ENCODE measurements at places on chromosomes 6 and 20. TPM values are rescaled to one million over a fixed set of nuclear protein-coding genes. Genes with fewer than 3 reads are reported as not detected.
A peak's percentile ranks its signal among the peaks of the same experiment; 100 is the strongest.

- no peak overlapping the region for H3K27ac ChIP-seq
- no peaks in the 10 kb centered on the region for H3K4me1 ChIP-seq
- no peak for DNase-seq
- peaks cover 17% of the 10 kb centered on the region for H3K36me3 ChIP-seq
Measured at GRCh38 chr6:87518453-87518852, 45.7 kb downstream of the SLC35A1 start.

PEDS1 gene
- 32.8 TPM for total RNA-seq

- no peaks in the 10 kb centered on the region for H3K4me1 ChIP-seq
- no peaks in the 10 kb centered on the region for H3K36me3 ChIP-seq
- no peak overlapping the region for H3K27ac ChIP-seq
- no peak for DNase-seq
- no peak overlapping the region for H3K4me3 ChIP-seq
- H3K27me3 ChIP-seq, result no peaks in the 10 kb centered on the region
Measured at GRCh38 chr6:112357791-112358190, 10.7 kb downstream of the RFPL4B start.

GRCh38 chr20:24828992-24829648, 119.9 kb upstream of the CST7 start:
- no peaks in the 10 kb centered on the region for H3K27me3 ChIP-seq
- H3K4me3 ChIP-seq, result no peak overlapping the region
- no peak for DNase-seq
- H3K4me1 ChIP-seq, result no peaks in the 10 kb centered on the region
- H3K36me3 ChIP-seq, result no peaks in the 10 kb centered on the region
- no peak overlapping the region for H3K27ac ChIP-seq

KIFC1 gene
- 9.6 TPM for total RNA-seq

- peaks cover 12% of the 10 kb centered on the region for H3K4me1 ChIP-seq
- no peak for DNase-seq
- H3K27ac ChIP-seq, result no peak overlapping the region
- H3K36me3 ChIP-seq, result no peaks in the 10 kb centered on the region
Measured at GRCh38 chr6:150068151-150068550, 770 bp downstream of the ULBP3 start.

IRAK1BP1 gene
- 1.8 TPM for total RNA-seq

- no peaks in the 10 kb centered on the region for H3K27me3 ChIP-seq
- H3K4me1 ChIP-seq, result no peaks in the 10 kb centered on the region
- no peaks in the 10 kb centered on the region for H3K36me3 ChIP-seq
- H3K4me3 ChIP-seq, result no peak overlapping the region
- no peak overlapping the region for H3K27ac ChIP-seq
Measured at GRCh38 chr6:167446046-167446445, 121.2 kb downstream of the TTLL2 start.

PBX2 gene
- 28.2 TPM for total RNA-seq

- no peaks in the 10 kb centered on the region for H3K36me3 ChIP-seq
- no peaks in the 10 kb centered on the region for H3K4me1 ChIP-seq
- H3K27me3 ChIP-seq, result no peaks in the 10 kb centered on the region
- H3K4me3 ChIP-seq, result no peak overlapping the region
- no peak for DNase-seq
Measured at GRCh38 chr6:157848693-157849092, 25.6 kb downstream of the SNX9 start.

GRCh38 chr6:39347206-39347605, 24.7 kb upstream of the KCNK16 start:
- no peak for DNase-seq
- H3K4me1 ChIP-seq, result no peaks in the 10 kb centered on the region
- H3K36me3 ChIP-seq, result no peaks in the 10 kb centered on the region
- H3K4me3 ChIP-seq, result no peak overlapping the region
- H3K27ac ChIP-seq, result no peak overlapping the region

DNA sequence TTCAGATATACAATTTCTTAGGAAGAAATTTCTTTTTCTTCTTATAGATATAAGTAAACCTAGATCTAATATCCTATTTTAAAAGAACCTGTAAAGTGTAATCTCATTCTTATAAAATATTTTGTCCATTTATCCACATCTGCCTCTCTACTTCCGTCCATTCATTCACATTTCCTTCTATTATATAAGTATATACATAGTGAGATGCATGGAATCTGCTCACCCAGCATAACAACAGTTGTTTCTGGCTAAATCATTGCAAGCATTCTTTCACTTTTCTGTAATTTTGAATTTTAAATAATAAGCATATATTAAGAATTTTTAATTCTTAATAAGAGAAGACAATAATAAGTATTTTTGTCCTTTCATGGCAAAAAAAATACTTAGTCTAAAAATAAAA, 45.4 kb downstream of the CEP162 start:
- H3K27me3 ChIP-seq, result no peaks in the 10 kb centered on the region
- H3K36me3 ChIP-seq, result no peaks in the 10 kb centered on the region
- H3K4me3 ChIP-seq, result no peak overlapping the region

DNA sequence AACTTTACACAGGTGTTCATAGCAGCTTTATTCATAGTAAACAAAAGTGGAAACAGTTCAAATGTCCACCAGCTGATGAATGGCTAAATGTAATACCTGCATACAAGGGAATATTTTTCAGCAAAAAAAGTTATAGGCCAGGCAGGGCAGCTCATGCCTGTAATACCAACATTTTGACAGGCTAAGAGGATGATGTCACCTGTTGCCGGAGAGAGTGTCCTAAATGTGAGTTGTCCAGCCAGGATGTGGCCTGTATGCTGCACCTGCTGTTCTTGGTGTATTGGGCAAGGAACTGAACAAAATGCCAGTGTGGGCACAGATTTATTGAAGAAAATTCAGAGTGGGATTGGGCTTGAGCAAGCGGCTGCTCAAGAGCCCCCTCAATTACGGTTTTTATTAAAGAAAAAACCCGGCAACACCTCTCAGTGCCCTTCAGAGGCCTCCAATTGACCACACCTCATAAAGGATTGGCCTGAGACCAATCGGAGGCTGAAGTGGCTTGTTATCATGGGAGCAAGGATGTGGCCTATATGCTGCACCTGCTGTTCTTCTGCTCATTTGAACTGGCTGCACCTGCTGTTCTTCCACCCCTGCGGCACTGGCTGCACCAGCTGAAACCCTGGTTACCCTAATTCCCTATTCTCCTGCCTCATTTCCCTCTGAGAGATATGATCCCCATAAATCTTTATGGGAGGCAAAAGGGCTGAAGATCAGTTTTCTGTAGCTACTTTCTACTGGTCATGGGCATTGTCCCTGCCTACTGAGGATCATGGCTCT, 164.3 kb upstream of the PROKR2 start:
- no peaks in the 10 kb centered on the region for H3K36me3 ChIP-seq
- H3K27me3 ChIP-seq, result peaks cover 6% of the 10 kb centered on the region
- no peak overlapping the region for H3K27ac ChIP-seq
- H3K4me1 ChIP-seq, result no peaks in the 10 kb centered on the region
- DNase-seq, result no peak

DNA sequence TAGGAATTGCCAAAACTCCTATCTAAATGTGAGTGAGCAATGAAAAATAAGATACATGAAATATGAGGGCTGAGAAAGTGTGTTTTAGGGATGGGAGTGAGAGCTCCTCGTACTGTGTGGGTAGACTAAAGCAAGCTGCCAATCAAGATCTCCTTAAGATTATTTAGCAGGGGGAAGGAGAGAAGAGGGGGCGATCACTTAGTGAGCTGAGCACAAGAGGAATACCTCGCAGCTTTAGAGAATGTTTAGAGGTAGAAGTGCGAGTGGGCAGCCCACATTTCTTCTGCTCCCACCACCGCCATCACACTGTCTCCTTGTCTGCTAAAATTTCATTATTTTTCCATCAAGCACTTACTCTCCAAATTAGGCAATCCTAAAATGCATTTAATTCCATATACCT, 312.6 kb downstream of the ALDH8A1 start:
- no peak overlapping the region for H3K4me3 ChIP-seq
- no peaks in the 10 kb centered on the region for H3K36me3 ChIP-seq
- no peak overlapping the region for H3K27ac ChIP-seq
- no peak for DNase-seq

ENPP4 gene
- total RNA-seq, result 0.30 TPM

REPS1 gene
- total RNA-seq, result 35.0 TPM

DNA sequence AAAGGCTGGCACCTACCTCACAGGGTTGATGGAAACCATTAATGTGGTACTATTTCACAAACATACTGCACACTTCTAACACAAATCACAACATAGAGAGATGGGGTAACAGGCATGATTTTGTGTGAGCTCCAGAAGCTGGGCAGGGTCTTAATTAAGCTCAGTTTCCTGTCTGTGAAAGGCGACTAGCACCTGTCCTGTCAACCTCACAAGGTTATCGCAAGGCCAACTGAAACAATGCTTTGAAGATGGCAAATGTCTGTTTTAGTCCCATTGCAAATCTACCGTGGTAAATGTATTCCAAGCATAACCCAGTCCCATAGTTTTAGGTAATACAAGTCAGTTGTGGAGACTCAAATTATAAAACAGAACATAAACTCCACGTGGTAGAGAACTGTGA, 1.3 kb upstream of the PLEKHG1 start:
- DNase-seq, result no peak
- H3K36me3 ChIP-seq, result no peaks in the 10 kb centered on the region
- H3K4me1 ChIP-seq, result no peaks in the 10 kb centered on the region
- H3K27ac ChIP-seq, result no peak overlapping the region
- H3K4me3 ChIP-seq, result no peak overlapping the region
- peaks cover 21% of the 10 kb centered on the region for H3K27me3 ChIP-seq

DNA sequence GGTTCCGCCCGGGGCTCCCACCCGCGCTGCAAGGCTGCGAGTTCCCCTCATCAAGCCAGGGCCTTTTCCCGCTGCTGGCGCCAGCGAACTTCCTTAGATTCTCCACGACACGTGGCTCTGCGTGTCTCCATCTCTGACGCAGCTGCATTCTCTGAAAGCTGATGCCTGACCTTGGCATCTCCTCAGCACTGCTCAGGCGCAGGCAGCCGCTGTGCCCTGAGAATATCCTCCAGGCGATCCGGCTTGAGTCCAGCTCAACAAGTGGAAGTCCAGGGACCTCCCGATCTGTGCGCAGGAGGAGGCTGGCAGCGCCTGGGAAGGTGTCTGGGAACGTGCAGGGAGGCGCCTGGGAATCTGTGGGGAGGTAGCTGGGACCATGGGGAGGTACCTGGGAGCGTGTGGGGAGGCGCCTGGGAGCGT, 171.2 kb upstream of the THBS2 start:
- H3K4me1 ChIP-seq, result no peaks in the 10 kb centered on the region
- no peak overlapping the region for H3K4me3 ChIP-seq
- no peak for DNase-seq
- H3K27me3 ChIP-seq, result no peaks in the 10 kb centered on the region
- peak overlapping the region; percentile 37 for H3K27ac ChIP-seq

FAXC gene
- 3.3 TPM for total RNA-seq

- peaks cover 24% of the 10 kb centered on the region for H3K4me1 ChIP-seq
- no peak overlapping the region for H3K4me3 ChIP-seq
- no peaks in the 10 kb centered on the region for H3K27me3 ChIP-seq
- H3K36me3 ChIP-seq, result no peaks in the 10 kb centered on the region
- no peak for DNase-seq
Measured at GRCh38 chr20:8148501-8148900, 16.4 kb downstream of the PLCB1 start.

DNA sequence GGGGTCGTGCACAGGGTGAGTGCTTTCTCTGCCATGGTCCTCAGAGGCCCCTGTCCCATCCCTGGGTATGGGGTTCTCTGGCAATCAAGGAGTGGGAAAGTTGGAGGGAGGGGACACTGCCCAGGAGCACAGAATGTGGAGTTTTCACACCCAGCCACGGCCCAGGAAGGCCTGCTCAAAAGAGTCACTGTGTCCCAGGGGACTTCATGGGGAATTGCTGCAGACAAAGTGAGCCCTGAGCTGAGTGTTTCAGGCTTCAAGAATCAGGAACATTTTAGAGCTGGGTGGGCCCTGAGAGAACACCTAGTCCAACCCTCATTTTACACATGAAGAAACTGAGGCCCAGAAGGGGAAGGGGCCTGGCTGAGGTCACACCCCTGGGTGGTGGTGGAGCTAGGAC, 5.7 kb downstream of the MAPK13 start:
- H3K27me3 ChIP-seq, result no peaks in the 10 kb centered on the region
- no peak overlapping the region for H3K4me3 ChIP-seq

GRCh38 chr20:40462566-40462965, 226.5 kb downstream of the MAFB start:
- no peaks in the 10 kb centered on the region for H3K36me3 ChIP-seq
- H3K27ac ChIP-seq, result peak overlapping the region; percentile 4
- H3K27me3 ChIP-seq, result no peaks in the 10 kb centered on the region
- DNase-seq, result no peak

DNA sequence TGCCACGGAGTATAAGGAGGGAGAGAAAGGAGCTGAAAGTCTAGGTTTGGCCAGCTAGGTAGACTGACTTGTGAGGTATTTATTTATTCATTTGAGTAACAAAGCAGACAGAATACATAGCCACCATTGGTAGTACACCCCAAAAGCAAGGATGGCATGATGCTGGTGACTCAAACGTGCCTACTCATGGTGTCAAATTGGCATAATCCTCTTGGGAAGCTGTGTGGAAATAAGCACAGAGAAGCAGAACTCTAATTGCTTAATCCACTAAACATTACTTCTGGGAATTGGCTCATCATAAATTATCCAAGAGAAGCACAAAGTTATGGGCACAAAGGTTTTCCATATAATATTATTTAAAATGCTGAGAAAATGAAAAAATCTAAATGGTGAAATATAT, 2.5 kb downstream of the DEFB132 start:
- no peaks in the 10 kb centered on the region for H3K4me1 ChIP-seq
- H3K27me3 ChIP-seq, result no peaks in the 10 kb centered on the region
- no peak overlapping the region for H3K4me3 ChIP-seq

- DNase-seq, result no peak
- H3K4me3 ChIP-seq, result no peak overlapping the region
- peaks cover 38% of the 10 kb centered on the region for H3K27me3 ChIP-seq
- no peaks in the 10 kb centered on the region for H3K4me1 ChIP-seq
Measured at GRCh38 chr20:61829526-61829925, 236.2 kb downstream of the TAF4 start.

- H3K4me1 ChIP-seq, result no peaks in the 10 kb centered on the region
- no peak overlapping the region for H3K27ac ChIP-seq
- no peak overlapping the region for H3K4me3 ChIP-seq
- DNase-seq, result no peak
- H3K27me3 ChIP-seq, result peaks cover 16% of the 10 kb centered on the region
Measured at GRCh38 chr6:32146287-32146686, 5.5 kb downstream of the PRRT1 start.

MYH7B gene
- total RNA-seq, result not detected

DNA sequence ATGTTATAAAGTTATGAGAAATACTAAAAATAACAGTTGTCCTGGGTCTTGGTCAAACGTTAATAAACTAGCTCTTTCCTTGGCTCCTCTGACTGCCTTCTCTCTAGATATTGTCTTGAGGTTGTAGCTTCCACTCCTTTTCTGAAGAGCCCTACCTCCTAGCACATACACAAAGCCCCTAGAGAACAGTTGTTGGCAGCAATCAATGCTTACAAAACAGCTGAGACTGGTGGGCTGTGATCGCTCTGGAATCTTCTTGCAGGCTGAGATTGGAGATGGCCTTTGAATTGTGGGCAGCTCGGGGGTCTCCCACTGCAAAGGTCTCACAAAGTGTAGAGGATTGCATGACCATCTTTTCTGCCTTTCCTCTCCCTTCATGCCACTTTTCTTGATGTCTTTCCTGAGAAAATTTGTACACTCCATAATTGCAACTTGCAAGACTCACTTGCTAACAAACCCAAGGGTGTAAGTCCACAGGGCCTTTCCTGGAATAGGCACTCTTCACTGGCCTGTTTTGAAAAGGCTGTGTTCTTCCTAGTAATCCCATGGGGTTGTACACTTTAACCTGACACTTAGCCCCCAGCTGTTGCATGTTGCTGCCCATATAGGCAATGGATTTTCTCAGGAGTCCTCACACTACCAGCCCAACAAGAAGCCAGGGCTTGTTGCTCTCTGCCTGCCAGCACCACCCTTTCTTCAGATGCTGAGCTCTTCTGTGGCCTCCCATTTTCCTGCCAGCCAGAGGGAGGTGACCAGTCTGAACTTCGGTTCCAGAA, 99.9 kb downstream of the TCP11 start:
- no peak for DNase-seq
- H3K4me1 ChIP-seq, result peaks cover 58% of the 10 kb centered on the region
- peaks cover 43% of the 10 kb centered on the region for H3K36me3 ChIP-seq
- H3K4me3 ChIP-seq, result no peak overlapping the region

CRISP2 gene
- 0.76 TPM for total RNA-seq

GHRH gene
- not detected for total RNA-seq

All from esophagus squamous epithelium (tissue), 5 donors.